ENCODE measurements at places on chromosomes 7 and 10.

- no peak for DNase-seq
Measured at GRCh38 chr10:18332484-18332883, 192.3 kb downstream of the CACNB2 start.

GRCh38 chr10:96244354-96244753, 27.0 kb downstream of the BLNK start:
- DNase-seq = no peak

DNA sequence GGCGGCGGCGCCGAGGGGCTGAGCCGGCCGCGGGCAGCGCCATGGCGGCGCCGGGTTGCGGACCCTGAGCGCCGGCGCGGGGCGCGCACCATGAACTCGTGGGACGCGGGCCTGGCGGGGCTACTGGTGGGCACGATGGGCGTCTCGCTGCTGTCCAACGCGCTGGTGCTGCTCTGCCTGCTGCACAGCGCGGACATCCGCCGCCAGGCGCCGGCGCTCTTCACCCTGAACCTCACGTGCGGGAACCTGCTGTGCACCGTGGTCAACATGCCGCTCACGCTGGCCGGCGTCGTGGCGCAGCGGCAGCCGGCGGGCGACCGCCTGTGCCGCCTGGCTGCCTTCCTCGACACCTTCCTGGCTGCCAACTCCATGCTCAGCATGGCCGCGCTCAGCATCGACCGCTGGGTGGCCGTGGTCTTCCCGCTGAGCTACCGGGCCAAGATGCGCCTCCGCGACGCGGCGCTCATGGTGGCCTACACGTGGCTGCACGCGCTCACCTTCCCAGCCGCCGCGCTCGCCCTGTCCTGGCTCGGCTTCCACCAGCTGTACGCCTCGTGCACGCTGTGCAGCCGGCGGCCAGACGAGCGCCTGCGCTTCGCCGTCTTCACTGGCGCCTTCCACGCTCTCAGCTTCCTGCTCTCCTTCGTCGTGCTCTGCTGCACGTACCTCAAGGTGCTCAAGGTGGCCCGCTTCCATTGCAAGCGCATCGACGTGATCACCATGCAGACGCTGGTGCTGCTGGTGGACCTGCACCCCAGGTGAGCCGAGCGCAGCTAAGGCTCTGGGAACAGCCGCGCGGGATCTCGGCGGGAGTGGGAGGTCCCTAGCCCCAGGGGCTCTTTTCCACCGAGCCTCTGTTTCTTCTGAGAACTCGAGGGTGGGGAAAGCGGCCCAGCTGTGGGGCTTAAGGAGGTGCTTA, at the start of gene GPR26:
TSS of gene GPR26 (plus strand) at position 38 of the 919 bp plus-strand sequence. CDS start at position 91, 53 bp downstream.
- no peak for DNase-seq

GRCh38 chr10:97549587-97550322, 22.8 kb upstream of the ANKRD2 start:
- no peak for DNase-seq

DNA sequence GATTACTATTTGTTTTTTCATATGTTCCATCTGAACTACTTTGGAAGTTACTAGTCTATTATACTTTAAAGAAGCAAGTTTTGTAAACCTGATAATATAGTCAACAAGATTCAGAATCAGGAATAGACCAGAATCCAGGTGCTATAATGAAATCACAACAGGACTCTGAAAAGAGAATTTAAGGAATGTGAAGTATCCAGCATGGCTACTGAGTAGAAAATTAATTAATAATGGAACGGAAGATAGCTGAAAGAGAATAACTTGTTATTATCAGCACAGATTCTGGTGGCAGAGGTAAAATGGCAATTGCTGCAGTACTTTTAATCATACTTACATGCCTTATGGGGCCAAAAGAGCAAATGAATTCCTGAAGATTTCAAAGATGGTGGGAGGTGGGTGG, 43.1 kb upstream of the CHCHD3 start:
- DNase-seq = no peak

DNA sequence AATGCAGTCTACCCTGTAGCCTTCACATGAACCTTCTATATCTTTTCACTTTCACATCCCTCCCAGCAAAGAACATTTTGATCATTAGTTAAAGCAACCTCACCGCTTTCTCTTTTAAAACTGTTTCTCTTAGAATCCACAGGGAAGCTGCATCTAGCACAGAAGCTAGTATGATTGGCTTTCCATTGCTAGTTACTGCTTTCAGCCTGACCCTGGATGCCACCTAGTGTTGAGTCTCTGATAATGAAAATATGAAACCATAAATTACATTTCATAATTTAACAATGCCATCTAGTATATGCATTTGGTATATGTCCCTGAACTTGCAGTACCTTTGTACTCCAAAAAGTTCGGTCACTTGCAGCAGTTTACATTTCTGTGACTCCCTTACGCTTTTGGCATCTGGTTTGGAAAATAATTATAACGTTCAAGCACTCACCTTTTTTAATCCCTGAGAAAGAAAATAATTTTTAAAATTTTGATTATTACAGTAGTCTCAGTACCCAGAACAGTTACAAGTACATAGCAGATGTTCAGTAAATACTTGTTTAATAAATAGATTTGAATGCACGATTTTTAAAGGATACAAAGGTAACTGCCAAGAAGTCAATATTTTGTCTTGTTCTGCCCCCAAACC, 22.7 kb downstream of the CISD1 start:
- DNase-seq = no peak

- DNase-seq = no peak
Measured at GRCh38 chr7:108592646-108593201, 23.1 kb downstream of the DNAJB9 start.

- DNase-seq = no peak
Measured at GRCh38 chr10:88986549-88987242, 3.9 kb upstream of the FAS start.

- no peak for DNase-seq
Measured at GRCh38 chr7:76315364-76315763, 12.9 kb downstream of the HSPB1 start.

DNA sequence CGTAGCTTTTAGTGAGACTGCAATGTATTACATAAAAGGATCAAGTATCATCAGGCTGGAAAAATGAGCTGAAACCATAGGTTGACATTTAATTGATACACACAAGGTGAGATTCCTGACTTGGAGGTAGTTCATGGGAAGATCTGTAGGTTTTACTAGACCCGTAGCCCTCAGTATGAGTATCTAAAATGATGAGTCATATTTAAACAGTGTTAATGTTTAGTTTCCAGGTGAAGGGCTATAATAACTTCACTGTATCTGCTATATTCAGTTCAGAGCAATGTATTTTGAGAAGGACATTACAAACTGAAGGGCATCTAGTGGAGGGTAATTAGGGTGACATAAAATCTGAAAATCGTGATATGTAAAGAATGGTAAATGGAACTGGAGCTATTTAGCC, 35.0 kb downstream of the ENTPD1 start:
- no peak for DNase-seq

- no peak for DNase-seq
Measured at GRCh38 chr7:76358011-76358480, 745 bp downstream of the YWHAG start.

DNA sequence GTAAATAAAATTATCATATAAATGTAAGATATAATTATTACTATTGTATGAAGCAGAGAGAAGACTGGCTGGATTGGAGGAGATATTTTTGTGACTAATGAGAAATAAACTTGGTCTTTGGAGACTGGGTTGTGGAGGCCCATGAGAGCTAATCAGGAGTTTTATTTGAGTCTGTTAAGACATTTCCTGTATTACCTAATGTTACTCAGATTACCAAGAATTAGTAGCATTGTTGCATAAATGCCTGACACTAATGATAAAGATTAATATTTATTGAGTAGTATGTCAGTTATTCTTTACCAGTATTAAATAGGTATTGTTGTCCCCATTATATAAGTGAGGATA, 7.1 kb downstream of the CCDC126 start:
- DNase-seq = no peak

- no peak for DNase-seq
Measured at GRCh38 chr7:84829719-84830118, 357.1 kb downstream of the SEMA3D start.

- DNase-seq = no peak
Measured at GRCh38 chr7:55094092-55094690, 75.4 kb downstream of the EGFR start.

GRCh38 chr10:132847416-132847777, 61.5 kb upstream of the NKX6-2 start:
- DNase-seq = no peak

- no peak for DNase-seq
Measured at GRCh38 chr10:44195112-44196007, 189.5 kb downstream of the CXCL12 start.

- DNase-seq = no peak
Measured at GRCh38 chr10:119542988-119543813, 682 bp upstream of the RGS10 start.

DNA sequence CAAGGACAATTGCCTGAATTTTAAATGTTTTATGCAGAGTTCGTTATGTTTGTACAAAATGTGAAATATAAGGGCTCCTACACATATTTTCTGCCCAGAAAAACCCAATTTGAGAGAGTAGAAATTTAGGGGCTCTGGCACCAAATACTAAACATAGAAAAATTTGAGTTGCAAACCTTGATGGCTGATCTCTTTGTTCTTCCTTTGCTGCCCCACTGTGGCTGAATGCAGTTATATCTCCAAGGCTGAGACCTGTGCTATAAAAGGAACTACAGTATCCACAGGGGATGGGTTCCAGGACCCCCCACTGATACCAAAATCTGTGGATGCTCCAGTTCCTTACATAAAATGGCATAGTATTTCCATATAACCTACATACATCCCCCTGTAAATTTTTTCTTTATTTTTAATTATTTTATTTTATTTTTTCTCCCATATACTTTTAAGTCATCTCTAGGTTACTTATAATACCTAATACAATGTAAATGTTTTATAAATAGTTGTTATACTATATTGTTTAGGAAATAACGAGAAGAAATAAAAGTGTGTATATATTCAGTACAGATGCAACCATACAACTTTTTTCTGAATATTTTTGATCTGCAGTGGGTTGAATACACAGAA, 22.5 kb downstream of the CFAP43 start:
- DNase-seq = no peak

- no peak for DNase-seq
Measured at GRCh38 chr7:106480161-106480579, 180.8 kb downstream of the CCDC71L start.

DNA sequence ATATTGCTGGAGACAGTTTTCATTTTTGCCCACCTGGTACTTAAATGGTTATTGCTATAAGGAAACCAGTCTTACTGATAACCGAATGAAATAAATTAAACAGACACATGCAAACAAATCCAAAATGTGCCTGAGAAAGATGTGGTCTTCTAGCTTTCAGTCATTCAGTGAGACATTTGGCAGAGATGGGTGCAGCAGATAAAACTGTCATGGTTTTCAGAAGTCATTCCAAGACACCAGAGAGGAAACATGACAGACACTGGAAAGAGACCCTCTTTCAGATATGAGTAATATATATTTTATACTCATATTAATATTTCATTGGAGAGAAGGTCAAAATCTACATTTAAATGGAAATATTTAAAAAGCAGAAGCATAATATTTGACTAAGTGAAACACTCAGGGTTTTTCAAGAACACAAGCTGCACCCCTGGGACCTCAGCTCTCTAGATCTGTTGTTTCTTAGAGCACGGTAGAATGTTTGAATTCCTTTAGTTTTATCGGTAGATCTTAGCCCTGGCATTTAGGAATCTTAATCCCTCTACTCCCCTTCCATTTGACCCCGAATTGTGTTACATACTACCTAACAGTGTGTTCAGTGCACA, 246.1 kb downstream of the AUTS2 start:
- no peak for DNase-seq

DNA sequence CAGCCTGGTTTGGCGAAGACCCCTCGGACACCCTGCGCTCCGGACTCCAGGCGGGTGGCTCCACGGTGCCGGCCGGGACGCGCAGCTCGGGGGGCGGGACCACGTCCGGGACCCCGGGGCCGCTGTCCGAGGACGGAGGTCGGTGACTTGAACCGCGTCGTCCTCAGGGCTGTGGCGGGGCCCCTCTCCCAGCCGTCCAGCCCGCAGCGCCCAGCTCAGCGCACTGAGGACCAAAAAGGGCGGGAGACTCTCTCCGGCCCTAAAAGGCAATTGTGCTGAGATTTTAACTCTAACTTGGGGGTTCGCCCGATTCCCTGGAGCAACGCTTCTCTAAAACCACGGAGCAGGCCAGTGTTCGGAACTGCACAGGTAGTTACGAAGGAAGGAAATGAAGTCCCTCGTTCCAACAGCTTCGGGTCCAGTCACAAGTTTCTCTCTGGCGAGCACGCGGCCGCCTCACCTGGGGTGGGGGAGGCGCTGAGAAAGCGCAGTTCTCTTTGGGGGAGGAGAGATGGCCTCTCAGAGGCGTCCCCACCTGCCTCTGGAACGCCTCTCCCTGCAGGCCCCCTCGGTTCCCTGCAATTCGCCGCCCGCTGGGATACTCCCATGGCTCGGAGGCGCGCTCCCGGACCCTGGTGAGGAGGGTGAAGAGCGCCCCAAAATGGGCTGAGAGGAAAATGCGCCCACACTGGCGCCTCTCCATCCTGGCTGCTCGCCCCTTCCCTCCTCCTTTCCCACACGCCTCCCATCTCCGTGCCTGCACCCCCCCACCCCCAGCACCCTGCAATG, 352.7 kb downstream of the DNAJB6 start:
- DNase-seq = no peak

DNA sequence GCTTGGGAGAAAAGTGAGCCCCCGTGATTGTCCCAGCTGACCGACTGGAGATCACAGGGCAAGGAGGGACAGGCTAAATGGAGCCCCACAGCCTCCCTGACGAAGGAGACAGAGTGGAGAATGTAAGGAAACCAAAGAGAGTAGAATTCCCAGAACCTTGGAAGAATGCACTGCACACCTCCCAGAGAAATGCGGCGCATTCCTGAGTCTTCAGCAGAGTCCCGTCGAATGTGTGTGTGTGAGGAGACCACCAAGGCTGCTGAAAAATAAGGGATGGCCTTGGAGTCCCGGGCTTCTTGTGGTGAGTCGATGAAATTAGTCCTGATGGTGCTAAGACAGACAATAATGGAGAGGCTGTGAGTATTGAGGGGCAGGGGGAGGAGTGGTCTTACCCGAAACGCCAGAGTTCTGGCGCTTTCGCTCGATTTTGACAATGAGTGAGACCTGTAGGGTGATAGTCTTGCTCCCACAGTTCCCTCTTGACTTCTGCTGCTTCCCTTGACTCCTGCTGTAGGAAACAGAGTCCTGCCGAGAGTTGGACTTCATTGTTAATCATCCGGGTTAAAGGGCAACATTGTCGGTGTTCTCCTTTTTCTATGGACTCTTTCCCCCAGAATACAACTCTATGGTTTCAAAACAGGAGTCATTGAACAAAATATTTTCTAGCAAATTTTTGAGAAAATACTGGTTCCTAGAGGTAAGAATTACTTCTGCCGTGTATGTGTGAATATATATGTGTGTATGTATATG, 103.2 kb downstream of the CNNM2 start:
- no peak for DNase-seq

GRCh38 chr10:119769886-119770285, 44.0 kb downstream of the INPP5F start:
- no peak for DNase-seq

DNA sequence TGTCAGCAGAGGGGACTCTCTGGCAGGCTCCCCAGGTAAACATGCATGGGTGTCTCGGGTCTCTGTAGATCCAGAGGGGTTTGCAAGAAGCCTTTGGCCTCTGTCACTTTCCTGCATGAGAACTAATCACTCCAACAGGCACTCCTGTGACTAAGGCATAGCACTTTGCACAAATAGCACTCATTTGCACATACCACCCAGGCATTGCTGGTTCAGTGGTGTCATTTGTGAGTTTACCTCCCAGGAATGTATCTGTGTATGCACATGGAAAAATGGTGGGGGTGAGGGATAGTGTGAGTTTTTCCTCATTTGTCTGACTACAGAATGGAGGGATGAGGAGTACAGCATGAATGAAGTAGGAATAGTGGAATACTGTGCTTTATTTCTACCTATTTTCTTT, 39.5 kb downstream of the CNNM1 start:
- no peak for DNase-seq

GRCh38 chr10:77333610-77334340, 303.8 kb downstream of the KCNMA1 start:
- DNase-seq = no peak
